NCI-H510A treated with DMSO at 0.1 percent for 48 hours (cell line): ENCODE measurements at places on chromosomes 7 and 10.

GRCh38 chr10:88800152-88801125 is 2.1 kb upstream of the LIPM start:
- no peak for DNase-seq

DNA sequence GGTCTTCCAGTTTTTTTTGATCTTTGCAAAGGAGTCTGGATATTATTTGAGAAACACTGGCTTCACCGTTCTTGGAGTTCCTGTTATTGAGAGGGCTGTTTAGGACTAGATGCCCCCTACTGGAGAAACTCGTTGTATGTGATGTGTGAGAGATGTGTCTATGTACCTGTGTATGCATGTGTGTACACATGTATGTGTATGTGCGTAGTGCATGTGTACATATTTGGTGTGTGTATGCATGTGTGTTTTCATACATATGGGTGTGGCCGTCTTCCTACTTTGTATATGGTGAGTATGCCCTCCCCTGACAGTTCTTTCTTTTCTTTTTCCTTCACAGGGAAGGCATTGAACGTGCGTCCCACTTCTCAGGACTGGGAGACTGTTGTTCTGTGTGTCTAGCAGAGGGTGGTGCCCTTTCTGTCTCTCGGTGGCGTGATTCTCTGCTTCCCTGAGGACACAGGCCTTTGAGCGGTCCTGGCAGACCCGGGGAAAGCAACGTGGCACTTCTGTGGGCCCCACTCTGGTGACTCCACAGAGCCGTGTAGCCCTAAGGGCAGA is 3.0 kb upstream of the CALHM3 start:
- DNase-seq: peak; percentile 88

DNA sequence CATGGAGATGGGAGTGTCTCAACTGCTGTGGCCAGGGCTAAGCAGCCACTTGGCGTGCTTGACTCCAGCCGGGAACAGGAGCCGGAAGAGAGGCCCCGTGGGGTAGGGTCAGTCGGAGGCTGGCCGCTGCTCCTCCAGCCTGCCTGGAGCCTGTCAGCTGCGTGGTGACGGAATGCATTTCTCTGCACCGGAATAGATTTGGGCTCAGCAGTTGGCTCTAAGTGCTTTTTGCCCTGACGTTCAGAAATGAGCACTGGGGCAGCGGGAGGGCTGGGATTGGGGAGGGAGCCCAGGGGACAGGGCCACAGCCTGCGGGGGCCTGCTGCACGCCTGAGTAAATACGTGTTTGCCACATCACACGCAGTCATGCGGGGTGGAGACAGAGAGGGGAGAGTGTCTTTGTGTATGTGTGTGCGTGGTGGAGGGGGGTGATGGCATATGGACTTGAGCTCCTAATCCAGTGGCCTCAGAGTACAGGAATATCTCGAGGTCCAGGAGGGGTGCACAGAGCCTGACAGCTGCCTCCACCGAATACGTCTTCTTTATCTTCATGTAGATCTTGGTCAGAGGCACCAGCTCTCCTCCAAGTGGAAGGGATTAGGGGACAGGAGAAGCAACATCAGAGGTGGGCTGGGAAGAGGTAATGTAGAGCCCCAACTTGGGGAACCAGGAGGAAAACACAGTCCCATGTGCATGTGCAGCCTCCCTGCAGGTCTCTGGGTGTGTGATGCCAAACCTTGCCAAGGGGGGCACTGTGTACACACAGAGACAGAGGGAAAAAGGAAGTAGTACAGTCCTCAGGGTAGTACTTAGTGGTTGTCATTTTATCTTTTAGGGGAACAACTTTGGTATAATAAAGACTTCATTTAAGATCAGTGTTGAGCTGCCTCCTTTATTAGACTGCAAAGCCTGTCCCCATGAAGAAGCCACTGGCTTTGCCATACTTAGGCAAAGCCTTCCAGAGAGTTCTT is 151.4 kb downstream of the CDH23 start:
- no peak for DNase-seq

DNA sequence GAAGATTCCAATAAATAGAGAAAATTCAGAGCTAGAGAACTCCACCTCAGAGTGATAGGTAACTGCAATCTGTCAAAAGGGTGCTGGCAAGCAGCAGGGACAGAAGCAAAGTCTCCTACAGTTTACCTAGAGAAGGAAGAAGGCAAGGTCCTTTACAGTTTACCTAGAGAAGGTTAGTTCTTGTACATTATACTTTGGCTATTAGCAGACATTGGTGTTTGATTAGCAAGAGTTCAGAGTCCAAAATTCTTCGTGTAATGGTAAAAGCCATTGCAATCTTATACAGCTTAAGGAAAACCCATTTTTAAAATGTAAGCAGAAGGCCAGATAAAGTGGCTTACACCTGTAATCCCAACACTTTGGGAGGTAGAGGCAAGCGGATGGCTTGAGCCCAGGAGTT is 45.9 kb downstream of the SLC25A13 start:
- DNase-seq: no peak

GRCh38 chr7:134458341-134458805 is 527 bp downstream of the AKR1B1 start:
- DNase-seq: peak; percentile 13

GRCh38 chr10:58712141-58712540 is 199.5 kb downstream of the BICC1 start:
- no peak for DNase-seq

DNA sequence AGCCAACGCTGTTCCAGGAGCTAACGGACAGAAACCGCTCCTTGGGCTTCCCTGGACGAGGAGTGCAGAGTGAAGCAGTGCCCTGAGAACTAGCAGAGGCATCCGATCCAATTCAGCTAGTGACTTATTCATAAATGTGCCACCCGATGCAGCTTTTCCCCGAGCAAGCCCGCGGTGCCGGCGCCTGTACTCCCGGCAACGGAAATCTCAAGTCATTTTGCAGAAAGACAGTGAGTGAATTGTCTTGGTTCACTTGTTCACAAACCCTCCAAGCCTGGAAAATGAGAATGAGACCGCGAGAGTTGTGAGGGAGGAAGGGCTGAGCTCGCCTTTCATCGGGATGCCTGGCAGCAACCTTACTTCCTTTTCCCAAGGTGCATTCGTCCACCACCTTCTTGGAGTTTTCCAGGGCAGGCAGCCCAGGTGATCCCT is 87.5 kb downstream of the COBL start:
- DNase-seq: peak; percentile 32

DNA sequence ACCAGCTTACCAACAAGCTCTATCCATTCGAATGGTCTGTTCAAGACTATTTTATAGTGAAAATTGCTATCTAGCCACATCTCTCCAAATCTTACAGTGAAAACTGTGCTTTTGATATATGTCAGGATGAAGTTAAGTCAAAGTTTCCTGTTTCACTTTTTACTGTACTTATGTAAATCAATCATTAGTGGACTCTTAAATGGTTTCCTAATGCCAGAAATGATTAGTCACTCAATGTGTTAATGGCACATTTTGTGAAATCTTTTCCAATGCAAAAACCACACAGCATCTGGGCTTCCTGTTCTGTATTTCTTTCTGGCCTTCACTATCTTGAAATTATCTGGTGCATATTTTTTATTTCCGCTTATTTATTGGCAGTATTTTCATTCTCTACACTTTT is 87.3 kb upstream of the STEAP1B start:
- no peak for DNase-seq

DNA sequence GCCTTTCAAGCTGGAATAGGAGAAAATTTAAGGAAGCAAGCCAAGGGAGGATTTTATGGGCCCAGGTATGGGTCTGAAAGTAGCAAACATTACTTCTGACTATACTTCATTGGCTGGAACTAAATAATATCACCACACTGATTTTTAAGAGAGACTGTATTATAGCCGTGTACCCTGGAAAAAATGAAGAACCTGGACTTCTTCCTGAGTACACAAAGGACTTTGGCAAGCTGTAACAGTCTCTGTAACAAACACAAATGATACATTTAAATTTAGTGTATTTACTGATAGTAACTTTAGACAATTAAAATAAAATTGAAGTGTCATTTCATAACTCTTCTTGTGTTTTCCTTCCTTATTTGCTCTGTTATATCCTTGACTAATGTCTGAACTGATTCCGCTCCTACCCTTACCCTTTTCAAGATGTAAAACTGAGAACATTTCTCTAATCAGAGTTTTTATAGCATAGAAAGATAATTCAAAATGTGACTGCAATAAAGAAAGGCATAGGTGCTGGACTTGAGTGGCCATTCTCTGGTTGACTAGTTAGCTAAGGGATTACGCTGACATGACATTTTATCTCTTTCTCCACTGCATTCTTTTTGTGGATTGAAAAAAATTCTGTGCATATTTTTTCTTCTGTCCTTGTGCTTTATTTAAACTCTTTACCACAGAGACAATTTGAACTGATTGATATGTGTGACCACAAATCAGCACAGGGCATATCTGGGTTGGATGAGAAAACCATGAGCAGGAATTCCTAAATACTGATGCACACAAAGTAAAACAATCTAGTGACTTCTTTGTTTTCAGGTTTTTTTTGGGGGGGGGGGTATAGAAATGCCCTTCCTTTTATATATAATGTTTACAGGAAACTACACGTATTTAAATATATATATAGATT is 349.7 kb downstream of the MDFIC start:
- no peak for DNase-seq

DNA sequence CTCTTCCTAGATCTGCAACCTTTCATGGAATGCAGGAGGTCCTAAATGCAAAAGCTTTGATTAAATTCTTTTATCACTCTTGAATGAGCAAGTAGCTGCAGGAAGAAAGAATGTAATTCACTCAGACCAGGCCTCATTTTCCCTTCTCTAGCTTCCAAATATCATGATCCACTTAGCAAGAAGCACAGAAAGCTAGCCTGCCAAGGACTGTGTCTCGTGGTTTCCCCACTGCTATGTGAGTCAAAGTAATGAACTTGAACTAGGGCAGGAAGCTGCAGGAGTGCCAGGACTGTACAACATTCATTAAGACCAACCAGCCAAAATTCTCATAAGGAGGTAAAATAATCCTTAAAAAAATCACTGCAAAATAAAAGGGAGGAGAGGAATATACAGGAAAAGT is 379.2 kb downstream of the CALN1 start:
- DNase-seq: no peak

DNA sequence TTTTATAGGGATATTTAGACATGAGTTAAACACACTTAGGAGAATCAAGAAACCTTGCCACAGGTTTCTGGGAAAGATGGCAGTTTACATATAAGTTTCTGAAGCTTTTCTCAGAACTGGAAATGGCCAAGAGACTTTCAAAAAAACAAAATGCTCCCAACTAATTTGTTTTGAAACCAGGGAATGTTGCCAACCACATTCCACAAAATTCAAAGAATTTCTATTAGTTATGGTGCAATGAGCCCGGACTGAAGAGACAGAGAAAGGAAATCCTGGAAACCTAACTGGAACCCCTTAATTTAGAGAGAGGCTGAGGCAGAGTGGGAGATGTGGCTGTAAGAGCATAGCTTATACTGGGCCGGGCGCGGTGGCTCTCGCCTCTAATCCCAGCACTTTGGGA is 128.5 kb downstream of the PTEN start:
- DNase-seq: no peak

DNA sequence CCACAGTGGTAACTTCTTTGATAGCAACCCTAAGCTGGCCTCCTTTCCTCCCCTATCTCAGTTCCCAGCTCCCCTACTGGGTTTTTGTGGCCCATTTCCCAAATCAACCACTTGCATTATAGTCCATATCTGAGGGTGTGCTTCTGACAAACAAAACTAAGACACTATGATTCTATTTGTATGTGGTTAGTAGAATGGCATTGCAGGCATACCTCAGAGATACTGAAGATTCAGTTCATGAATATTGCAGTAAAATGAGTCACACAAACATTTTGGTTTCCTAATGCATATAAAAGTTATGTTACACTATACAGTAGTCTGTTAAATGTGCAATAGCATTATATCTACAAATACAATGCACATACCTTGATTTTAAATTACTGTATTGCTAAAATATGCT is 15.4 kb upstream of the TMEM243 start:
- no peak for DNase-seq

DNA sequence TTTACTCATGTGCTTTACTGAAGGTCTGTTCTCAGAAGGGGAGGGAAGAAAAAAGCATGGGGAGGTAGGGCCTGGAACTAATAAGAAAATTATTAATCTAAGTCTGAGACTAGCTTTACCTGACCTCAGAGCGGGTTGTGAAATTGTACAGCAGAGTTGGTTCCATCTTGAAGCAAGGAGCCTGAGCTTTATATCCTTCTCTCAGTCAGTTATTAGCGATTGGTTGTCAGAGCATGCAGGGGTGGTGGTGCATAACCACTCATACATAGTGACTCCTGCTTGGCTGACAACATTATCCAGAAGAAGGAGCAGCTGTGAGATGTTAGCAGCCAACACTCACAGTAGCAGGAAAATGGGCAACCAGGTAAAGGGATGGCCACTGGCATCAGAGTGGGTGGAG is 976.3 kb upstream of the LRRTM3 start:
- no peak for DNase-seq

- no peak for DNase-seq
Measured at GRCh38 chr10:12349629-12350166, 351 bp downstream of the CAMK1D start.

- DNase-seq: no peak
Measured at GRCh38 chr10:48568131-48568530, 36.7 kb downstream of the ARHGAP22 start.

GRCh38 chr7:73707045-73707631 is 12.3 kb downstream of the STX1A start:
- DNase-seq: peak; percentile 86

- no peak for DNase-seq
Measured at GRCh38 chr7:133477791-133478190, 224.9 kb downstream of the EXOC4 start.

DNA sequence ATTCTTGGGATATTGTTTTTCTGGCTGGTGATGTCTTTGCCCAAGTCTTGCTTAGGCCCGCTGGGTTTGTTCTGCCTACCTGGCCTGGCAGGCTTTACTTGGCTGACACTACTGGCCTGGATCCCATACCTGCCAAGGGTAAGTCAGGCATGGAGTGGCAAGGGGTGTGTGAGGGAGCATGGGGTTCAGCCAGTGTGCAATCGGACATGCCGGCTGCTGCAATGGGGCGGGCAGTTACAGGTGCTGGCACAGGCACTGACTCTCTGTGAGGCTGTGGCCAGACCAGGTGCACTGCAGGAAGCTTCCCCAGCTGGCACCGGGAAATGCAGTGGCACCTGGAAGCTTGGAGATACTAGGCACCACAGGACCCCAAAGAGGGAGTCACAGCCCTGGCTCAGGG is 168.4 kb downstream of the PON1 start:
- no peak for DNase-seq

GRCh38 chr10:121935702-121936101 is 7.9 kb upstream of the ATE1 start:
- DNase-seq: no peak
